NCI-H1417 (cell line): ENCODE measurements at places on chromosomes 6 and 20.

DNA sequence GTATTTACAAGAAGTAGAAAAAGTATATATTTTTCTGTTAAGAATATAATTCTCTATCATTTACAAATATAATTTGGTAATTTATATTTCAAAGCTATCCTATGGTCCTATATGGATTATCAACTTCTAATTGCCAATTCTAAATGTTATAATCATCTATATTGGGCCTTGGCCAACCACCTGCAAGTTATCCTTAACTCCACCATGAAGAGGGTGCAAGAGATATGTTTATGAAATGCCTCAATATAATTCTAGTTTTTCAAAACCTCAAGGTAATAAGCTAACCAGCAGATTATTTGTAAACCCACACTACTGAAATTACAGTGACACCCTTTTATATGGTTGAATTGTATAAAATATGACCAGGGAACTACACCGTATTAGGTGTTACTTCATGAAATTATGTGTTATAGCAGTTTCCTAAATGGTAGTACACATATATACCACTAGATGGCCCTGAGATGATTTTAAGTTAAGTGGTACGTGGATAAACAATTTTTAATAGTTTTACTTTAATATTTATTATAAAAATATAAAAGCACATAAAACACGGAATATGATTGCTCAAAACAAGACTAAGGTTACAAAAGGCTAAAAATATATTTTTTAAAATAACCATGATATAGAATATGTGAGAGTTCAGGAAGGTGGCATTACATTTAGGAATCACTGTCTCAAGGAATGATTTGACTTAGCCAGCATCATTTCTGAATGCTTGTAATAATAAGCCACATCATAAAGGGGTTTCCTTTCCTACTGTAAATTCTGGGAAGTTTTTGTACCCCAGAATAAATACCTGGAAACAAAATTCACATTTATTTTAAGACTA lies 9.8 kb upstream of the PNISR start:
- no peak for DNase-seq

GRCh38 chr20:53645582-53645897 lies 51.9 kb upstream of the ZNF217 start:
- DNase-seq, result no peak

GRCh38 chr6:36305885-36306284 lies 30.8 kb downstream of the BNIP5 start:
- DNase-seq, result no peak

DNA sequence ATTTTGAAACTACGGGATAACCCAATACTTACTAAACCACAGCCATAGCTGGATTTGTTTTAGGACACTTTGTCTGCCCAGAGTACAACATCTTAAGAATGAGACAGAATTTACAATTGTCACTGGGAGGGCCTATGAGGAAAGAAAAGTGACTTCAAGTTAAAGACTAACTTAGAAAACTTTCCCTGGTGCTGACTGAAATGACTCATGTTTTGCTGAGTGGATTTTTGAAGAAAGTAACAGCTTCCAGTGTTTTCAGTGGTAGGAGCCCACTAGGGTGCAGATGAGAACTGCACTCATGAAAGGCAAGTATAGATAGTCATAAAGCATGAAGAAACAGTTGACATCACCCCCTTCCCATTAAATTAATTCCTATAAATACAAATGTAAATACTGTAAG lies 988.2 kb upstream of the MAP3K7 start:
- DNase-seq, result no peak

GRCh38 chr6:156423075-156423474 lies 354.1 kb upstream of the ARID1B start:
- DNase-seq, result no peak

DNA sequence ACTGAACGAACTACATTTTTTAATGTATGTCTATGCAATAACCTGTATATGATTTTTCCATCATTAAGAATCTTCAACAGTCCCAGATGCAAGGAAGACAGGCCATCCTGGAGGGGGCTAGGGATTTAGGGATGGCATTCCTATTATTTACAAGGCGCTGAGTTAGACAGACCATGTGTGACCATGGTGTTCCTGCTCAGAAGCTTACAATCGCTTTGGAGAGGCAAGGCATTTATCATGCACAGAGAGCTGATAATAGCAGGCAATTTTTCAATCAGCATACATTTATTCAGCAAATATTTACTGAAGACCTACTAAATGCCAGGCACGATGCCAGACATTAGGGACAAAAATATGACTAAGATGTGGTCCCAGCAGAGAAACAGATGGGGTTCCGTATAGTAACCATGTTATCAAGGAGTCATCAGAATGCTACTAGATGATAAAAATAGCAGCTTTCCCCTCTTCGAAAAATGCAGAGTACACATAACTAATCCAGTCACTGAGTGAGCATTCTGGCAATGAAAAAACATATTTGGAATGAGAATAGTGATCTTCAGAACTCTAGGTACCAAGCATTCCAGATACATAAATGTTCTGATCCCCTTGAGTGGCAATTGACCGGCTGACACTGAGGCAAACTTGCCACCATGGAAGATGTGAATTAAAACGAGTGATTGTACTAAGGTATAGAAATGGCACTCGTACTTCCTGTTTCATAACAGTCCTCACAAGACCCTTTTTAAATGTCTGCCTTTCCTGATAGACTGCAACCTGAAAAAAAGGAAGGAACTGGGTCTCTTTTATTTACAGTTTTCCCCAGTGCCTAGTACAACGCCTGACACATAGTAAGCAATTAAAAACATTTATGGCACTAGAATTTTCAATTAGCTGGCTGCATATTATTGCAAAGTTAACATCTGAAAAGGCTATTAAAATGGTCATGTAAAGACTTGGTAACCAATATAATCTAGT lies 135.7 kb downstream of the ATXN1 start:
- DNase-seq, result no peak

DNA sequence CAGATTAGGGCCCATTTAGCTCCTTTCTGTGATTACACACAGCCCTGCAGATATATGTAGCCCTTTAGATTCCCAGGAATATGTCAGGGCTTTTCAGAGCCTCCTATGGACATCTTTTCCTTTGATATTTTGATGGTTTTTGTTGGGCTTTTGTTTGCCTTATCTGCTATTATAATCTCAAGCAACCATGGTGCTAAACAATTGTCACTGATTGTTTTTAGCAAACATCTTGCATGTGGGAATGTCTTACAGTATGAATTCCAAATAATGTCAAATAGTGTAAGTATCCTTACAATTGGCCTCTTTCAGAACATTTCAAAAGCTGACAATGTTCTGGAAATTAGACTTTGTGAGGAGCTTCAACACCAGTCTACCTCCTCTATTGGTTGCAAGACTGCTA lies 333.6 kb upstream of the OPRM1 start:
- DNase-seq, result no peak
